ENCODE measurements at places on chromosomes 1 and 21.

- no peak for DNase-seq
Measured at GRCh38 chr1:168146626-168147025, 9.9 kb upstream of the GPR161 start.

- DNase-seq: no peak
Measured at GRCh38 chr21:24276204-24276603, 1331.1 kb downstream of the MRPL39 start.

DNA sequence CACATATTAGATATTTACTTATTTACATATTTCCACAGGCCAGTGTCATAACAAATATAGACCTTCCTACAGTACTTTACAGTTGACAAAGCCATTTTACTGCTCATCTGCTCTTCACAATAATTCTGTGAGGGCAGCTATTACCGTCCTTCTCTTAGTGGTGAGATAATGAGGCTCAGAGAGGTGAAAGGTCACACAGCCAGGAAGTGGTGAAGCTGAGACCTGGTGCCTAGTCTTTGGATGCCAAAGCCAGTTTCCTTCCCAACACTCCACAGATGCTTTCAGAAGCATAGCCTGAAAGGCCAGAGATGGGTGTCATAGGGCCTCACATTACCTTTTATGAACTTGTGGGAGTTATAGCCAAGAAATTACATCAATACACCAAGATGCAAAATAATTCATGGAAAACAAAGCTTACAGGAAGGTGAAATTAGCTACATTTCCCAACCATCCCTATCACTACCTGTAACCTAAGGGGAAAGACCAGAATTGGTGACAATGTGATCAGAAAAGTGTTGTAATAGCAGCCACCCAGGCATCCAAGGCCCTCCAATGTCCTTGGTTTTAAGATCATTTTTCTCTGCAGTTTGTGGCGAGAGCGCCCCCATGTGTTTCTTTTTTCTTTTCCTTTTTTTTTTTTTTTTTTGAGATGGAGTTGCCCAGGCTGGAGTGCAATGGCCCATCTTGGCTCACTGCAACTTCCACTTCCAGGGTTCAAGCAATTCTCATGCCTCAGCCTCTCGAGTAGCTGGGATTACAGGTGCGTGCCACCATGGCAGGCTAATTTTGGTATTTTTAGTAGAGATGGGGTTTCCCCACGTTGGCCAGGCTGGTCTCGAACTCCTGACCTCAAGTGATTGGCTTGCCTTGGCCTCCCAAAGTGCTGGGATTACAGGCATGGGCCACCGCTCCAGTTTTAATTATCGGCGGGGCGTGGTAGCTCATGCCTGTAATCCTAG is 26.5 kb upstream of the RPL11 start:
- no peak for DNase-seq

- DNase-seq: no peak
Measured at GRCh38 chr1:17318262-17318661, 10.3 kb downstream of the PADI4 start.

DNA sequence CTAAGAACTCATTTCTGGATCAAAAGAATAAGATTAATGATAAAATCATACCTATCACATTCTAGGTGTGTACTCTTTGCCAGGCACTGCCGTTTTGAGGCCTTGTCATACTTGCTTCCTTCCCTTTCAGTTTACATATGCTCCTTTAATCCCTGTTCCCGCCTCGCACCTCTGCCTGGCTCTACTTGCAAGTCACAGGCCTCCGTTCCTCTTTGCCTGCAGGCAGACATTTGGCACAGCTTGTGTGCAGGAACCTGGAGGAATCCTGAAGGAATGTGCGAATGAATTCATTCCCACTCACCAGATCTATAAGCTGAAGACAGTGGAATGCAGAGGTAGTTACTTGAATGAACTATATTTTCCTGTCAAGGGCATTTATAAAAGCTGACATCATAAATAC is 13.8 kb downstream of the WLS start:
- DNase-seq: no peak

- peak; percentile 2 for DNase-seq
Measured at GRCh38 chr1:66788231-66788939, 12.7 kb downstream of the INSL5 start.

DNA sequence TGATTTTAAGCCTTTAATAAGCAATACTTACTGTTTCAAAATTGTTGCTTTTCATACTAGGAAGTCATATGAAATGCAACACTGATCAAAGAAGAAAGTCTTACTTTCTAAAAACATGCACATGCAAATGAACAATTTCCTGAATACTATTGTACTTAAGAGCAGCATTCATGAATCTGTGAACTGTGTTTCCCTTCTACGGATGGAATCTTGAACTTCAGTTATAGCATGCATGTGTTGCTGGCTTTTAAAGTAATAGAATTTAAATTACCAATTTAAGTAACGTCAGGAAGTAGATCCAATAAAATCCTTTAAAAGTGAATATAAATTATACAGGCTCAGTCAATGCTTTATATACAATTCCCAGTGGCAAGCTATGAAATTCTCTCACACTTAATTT is 348.9 kb downstream of the KCNT2 start:
- no peak for DNase-seq

DNA sequence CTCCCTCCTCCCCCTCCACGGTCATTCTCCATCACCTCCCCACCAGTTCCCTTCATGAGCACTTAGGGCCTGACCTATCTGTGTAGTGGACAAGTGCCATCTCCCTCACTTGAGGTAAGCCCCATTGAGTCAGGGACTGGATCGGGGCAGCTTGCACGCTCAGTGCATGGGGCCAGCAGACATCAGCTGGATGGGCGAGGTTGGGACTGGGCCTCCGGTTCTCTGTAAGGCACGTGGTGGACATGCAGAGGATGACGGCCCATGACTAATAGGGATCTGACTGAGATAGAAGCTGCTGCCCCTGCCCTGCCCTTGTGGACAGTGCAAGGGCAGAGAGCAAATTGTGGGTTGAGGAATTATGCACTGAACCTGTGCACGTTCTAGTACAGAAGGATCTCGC is 120.4 kb upstream of the C1orf174 start:
- DNase-seq: no peak

- DNase-seq: no peak
Measured at GRCh38 chr1:84259376-84259775, 42.1 kb upstream of the SAMD13 start.

DNA sequence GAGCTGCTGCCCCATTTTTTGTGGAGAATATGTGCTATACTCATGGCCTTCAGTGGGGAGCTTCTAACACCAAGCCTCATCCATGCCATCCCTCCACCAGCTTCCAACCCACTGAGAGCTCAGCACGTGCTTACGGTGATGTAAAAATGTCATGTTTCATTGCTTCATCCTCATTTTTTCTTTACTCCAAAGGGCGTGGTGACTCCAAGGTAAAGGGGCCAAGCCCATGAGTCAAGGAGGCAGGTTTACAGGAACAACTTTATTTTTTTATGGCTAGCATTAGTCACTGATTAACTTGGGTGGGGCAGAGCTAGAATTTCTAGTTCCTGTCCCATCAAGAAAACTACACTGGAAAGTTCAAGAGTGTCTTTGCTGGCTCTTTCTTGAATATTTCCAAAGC is at the start of gene C1orf226:
C1orf226 (plus strand) TSS at position 346 of the 400 bp plus-strand sequence. CDS start 174 bp downstream, outside the sequence.
- no peak for DNase-seq

- DNase-seq: no peak
Measured at GRCh38 chr1:226293553-226293920, 15.4 kb downstream of the LIN9 start.

DNA sequence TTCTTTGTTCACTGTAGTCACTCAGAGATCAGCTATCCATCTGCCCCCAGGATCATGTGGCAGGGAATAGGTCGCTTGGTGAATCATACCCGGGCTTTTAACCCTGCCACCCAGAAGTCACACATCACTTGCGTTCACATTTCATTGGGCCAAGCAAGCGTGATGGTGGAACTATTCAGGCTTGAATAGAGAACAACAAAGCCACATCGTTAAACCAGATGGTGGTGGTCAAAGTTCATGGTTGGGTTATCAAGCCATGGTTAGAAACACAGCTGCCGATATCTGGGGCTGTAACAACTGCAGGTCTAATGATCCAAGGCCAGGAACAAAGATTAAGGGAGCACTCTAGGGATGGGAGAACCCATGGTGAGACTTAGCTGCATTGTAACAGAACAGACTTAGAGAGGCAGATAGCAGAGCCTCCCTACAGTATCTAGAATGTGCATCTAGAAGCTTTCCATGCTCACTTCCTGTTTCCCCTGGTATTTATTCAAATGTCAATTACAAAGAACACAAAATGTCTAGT is 40.0 kb upstream of the PTPRC start:
- DNase-seq: no peak

DNA sequence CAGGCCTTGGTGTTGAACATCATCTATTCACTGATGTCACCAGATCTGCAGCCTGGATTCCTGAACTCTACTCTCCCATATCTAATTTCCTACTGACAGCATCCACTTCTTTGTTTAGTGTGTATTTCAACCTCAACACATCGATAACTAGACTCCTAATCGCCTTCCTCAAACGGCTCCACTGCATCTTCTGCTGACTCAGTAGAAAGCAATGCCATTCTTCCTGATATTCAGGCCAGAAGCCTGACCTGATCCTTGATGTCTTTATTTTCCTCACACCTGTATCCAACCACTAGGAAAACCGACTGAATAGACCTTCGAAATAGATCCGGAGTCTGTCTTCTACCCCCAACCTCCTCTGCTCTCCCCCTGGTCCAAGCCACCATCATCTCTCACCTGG is 466.9 kb downstream of the PCP4 start:
- no peak for DNase-seq

DNA sequence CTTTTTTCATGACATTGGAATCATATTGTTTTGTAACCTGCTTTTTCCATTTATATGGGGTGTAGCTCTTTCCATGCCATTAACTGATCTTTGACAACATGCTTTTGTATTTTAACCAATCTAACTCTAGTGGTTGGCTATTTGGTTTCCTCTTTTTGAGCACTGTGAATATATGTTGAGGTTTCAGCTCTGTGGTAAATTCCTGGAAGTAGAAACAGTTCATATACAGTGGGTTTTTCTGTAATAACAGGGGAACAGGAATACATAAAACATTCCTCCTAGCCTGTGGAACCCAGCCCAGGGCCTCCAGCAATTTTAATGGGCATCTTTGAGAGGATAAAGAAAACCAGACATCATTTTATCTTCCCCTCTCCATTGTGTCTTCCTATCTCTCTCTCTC is 17.4 kb downstream of the AZIN2 start:
- DNase-seq: no peak

DNA sequence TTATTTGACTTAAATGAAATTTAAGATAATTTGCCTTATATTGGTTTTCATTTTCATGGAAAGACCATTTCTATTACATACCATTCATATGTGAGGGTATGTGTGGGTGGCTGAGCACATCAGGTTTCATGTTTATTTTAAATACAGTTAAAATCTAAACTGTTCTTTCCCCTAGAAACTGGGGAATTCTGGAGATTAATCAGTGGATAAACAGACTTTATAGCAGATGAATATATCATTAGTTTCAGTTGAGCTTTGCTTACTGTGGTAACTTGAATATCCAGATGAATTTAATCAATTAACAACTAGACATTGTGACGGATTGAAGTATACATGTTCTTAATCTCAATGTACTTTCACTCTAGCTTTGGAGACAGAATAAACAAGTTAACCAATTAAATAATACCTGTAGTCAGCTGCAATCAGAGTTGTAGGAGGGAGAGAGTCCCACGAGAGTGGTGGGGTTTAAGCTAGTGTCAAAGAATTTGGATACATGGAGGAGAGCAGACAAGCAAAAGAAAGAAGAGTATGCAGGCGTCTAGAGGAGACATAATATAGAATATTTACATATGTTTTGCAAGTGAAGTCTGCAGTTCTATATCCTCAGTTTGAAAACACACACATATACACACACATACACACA is 97.6 kb downstream of the PDE4B start:
- DNase-seq: no peak

GRCh38 chr1:163291461-163291860 is 30.3 kb upstream of the NUF2 start:
- DNase-seq: no peak

GRCh38 chr21:22280851-22281250 is 1282.6 kb downstream of the NCAM2 start:
- DNase-seq: no peak

DNA sequence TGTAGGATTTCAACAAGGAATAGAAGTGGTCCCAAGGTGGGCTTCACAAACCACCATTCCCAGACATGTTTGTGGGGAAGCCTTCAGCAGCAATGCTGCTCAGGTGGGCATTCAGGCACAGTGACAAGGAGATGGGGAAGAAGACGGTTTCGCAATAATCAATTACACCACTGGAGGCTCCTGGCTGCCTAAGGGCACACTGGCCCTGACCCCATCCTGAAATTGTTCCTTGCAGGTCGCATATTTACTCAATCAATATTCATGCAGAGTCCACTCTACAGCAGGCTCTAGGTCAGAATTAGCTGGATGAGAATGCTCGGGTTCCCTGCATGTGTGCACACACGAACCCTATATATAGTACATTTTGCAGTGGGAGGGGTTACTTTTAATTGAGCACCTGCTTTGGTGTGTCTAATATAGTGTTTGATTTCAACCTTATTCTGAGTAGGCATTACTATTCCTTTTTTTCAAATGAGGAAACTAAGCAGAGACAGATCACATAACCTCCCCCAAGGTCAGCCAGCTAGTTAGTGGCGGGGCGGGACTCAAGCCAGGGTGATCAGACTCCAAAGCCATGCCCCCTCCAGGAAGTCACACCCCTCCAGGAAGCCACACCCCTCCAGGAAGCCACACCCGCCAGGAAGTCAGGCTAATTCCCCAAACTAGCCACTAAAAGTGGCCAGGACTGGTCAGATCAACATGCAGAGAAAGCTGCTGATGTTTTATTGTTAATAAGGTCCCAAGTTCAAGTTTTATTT is 106.5 kb downstream of the HLCS start:
- no peak for DNase-seq

GRCh38 chr1:54479841-54480524 is 68.0 kb upstream of the ACOT11 start:
- no peak for DNase-seq

DNA sequence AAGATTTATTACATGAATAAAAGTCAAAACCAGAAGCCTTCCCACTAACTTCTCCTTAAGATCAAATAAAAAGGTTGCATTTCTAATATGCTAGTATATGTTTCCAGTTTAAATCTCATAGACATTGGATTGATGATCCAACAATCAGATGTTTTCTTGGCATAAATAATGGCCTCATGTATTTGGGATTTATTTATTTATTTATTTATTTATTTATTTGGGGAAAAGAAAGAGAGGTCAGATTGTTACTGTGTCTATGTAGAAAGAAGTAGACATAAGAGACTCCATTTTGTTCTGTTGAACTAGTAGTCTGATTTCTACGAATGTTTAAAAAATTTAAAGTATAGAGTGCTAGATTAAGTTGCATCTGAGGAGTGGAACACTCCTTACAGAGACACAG is 422.4 kb downstream of the ADGRL2 start:
- no peak for DNase-seq

- DNase-seq: no peak
Measured at GRCh38 chr1:104082221-104082620, 332.5 kb downstream of the AMY1C start.

DNA sequence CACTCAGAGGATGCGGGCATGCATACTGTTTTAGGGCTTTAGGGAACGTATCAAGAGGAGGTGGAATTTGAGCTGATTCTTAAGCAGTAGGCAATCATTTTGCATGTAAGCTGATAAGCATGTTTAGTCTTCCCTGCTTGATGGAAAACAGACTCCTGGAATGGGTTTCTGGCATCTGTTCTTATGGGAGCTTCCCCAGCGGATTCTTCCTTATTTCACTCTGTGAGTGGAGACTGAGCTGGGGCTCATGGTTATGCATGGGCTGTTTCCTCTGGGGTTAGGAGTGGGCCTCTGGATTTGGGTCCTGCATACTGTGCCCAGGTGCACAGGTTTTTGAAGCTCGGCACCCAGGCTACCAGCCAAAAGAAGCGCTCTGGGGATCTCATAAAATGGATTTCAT is 93.4 kb downstream of the DIRAS3 start:
- DNase-seq: no peak
